BE2C (cell line): ENCODE measurements at places on chromosomes 13 and 19.

DNA sequence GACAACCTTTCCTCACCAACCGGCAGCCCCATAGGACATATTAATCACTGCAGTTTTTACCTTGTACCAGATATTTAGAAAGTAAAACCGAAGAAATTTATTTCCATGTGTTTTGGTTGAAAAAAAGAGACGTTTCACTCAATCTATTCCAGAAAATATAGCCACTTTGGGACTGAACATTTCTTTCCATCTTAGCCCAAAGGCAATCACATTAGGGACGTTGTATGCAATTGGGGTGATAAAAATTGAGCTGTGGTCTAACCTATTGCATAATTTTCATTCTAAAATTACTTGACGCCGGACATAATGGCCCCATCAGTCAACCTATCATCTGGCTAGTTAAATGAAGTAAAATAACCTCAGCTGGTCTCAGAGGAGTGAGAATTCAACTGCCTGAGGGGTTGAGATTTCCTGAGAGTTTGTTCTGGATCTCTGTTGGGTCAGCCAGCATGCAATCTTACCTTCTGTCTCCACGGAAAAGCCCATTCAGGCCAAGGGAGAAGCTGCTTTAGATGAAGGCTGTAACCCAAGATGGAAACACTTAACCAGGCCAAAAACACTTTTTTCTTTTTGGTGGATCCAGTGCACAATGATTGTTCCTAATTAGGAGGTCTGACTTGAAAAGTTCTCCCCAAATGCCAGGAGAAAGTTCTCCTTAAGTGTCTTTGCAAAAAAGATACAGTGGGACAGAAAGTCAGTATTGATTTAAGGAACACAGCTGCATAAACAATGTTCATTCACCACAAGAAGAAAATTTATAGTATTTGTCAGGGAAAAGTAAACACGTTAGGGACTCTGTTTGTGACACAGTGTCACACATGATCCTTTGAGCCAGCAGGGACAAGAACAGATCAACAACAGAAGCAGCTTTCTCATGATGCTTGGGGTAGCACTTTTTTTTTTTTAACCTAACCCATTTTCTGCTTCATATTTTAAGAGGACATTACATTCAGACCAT, 34.1 kb downstream of the DLEU7 start:
- no peak for DNase-seq

DNA sequence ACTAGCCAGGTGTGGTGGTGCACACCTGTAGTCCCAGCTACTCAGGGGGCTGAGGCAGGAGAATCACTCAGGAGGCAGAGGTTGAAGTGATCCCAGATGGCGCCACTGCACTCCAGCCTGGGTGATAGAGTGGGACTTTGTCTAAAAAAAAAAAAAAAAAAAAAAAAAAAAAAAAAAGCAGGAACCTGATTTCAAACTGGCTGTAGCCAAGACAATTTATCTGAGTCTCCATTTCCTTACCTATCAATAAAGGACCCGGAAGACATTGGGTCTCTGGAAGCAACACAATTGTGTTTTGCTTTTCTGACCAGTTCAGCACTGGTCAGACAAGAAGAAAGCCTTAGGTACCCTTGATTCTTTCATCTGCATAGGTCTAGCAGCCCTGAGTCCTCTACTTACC, 491.0 kb downstream of the TBC1D4 start:
- DNase-seq, result no peak

GRCh38 chr19:38361633-38362075, 12.7 kb upstream of the PSMD8 start:
- peak; percentile 87 for DNase-seq

GRCh38 chr19:8575467-8575997, 1.7 kb downstream of the MYO1F start:
- no peak for DNase-seq
